ENCODE measurements at places on chromosomes 6 and 20.

GRCh38 chr6:53671111-53671510, 5.6 kb upstream of the KLHL31 start:
- no peak for DNase-seq

DNA sequence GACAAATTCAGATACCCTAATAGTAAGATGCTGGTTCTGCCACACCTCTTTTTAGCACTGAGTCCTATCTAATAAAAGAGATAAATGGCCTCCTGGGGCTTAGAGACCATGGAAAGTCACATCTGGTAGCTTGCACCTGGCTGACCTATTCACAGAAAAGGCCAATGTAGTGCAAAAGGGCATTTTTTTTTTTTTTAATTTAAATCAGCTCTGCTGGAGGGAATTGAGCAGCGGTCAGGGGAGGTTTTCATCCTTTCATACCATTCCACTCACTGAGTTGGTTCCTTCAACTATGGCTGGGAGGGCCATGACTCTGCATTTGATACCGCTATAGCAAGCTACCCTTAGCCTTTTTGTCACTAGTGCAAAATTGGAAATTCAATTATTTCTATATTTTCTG, 20.1 kb upstream of the HS3ST5 start:
- no peak for DNase-seq

DNA sequence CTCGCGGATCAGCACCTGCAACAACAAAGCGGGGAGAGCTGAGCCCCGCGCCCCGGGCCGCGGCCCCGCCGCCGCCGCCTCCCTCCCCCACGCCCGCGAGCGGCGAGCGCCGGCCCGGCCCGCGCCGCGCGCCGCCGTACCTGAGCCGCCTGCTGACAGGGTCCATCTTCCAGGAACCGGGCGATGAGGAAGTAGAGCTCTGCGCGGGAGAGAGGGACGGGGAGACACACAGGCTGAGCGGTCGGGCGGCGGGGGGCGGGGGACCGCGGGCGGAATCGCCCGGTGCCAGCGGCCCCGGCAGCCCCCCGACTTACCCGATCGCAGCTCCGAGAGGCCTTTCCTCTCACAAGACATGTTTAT, 359 bp downstream of the PHIP start:
- DNase-seq: peak; percentile 28

GRCh38 chr20:16352321-16352720, 220.9 kb downstream of the KIF16B start:
- no peak for DNase-seq

- no peak for DNase-seq
Measured at GRCh38 chr20:22758815-22759214, 174.4 kb upstream of the FOXA2 start.

GRCh38 chr6:33683051-33683571, 28.4 kb downstream of the UQCC2 start:
- DNase-seq: peak; percentile 36

DNA sequence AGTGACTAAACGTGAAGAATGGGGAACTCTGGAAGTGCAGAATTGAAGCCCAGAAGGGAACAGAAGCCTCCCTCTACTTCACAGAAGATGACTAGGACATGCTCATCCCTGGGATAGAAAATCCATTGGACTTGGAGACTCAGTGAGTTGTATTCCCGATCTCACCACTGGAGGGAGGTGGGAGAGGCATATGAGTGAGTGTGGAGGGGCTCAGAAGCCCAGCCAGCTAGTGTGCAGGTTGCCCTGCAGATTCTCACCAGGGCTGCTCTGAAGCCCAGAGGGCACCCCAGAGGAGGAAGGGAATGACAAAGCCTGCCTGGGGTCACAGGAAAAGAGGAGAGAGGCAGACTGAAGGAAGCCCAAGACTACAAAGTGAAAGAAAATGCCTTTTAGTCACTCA, 42.1 kb upstream of the HLA-E start:
- no peak for DNase-seq

DNA sequence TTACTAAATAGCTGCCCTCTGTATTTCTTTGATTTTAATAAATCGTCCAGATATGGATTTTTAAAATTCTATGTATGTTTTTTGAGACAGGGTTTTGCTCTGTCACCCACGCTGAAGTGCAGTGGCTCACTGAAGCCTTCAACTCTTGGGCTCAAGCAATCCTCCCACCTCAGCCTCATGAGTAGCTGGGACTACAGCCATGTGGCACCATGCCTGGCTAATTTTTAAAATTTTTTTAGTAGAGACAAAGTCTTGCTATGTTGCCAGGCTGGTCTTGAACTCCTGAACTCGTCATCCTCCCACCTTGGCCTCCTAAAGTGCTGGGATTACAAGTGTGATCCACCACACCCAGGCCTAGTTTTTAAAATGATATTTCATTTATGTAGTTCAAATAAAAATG, 47.4 kb upstream of the DDR1 start:
- no peak for DNase-seq

Data from stimulated activated CD4-positive, alpha-beta T cell treated with anti-CD3 and anti-CD28 coated beads, Interleukin-12 subunit alpha, Interleukin-12 subunit beta, amount 100 ng/mL, for 24 hours (primary cell).